ENCODE measurements at places on chromosomes 12 and 14.

GRCh38 chr14:54881761-54882401 lies 20.7 kb downstream of the GCH1 start:
- DNase-seq: peak; percentile 22

GRCh38 chr12:71393625-71394024 lies 46.0 kb upstream of the LGR5 start:
- no peak for DNase-seq

DNA sequence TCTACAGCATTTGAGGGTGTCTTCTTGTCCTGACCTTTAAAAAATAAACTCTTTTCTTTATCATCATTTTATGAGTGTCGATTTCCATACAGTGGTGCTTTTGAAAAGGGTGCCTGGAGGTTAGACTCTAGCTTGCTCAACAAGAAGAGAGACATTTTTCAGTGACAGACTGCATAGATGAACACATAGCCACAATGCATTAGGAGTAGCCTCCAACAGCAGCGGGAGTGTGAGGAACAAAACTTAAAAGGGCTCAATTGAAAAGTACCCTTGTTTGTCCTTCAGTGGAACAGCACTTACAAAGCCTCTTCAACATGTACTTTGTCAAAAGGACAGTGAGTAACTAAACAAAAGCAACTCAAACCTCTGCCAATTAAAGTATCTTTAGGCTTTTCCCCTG lies 119.3 kb downstream of the SOX5 start:
- no peak for DNase-seq

DNA sequence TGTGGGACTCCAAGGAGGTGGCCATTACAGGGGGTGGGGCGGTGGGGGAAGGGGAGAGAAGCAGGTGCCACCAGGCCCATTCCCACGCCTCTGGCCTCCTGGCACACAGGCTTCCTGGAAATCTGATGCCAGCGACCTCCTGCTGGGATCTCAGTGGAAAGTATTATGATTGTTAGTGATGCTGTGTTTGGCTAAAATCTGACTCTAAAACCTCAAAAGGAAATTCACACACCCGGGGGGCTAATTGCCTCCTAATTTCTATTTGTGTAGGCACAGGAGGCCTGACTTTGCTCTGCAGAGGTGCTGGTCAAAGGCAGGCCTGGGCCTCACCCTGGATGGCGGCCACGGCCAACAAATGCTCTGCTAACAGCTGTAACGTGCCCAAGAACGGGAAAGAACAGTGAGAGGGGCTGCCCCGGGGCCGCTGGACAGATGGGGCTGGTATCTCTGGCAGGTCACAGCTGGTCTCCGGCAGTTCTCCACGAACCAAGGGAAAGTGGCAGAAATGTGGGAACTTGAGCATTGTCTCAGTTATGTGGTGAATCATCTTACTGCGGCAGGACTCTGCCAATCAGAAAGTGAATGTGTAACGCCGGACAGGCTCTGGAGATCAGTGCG lies 14.3 kb downstream of the FAM181A start:
- DNase-seq: no peak

DNA sequence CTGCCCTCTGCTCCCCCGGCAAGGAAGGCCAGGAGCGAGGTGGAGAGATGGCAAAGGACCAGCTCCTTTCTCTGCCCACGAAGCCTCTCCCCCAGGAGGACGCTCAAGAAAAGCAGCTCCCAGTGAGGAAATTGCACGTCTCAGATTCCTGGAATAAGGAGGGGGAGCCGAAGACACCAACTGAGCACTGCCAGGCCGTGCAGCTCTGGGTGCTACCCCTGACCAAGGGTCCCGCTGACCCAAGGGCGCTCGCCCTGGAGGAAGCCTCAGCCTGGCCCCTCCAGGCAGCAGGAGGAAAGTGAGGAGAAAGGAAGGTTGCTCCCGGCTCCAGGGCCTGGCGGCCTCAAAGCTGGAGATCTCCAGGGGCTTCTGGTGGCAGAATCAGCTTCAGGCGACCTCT lies 174.1 kb upstream of the SFSWAP start:
- DNase-seq: no peak

DNA sequence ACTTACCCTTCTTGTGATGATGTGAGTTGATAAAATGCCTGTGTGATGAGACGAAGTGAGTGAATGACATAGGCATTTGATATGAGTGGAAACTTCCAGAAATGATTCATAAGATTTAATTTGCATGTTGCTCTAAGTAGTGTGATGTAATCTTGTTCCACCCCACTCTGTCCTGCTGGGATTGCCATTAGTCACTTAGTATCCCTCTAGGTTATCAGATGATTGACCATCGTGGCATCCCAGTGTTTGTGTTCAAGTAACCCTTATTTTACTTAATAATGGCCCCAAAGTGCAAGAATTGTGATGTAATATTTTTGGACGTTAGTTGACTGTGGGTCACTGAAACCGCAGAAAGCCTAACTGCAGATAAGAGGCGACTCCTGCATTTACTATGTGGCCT lies 214.4 kb upstream of the DIO2 start:
- DNase-seq: no peak

DNA sequence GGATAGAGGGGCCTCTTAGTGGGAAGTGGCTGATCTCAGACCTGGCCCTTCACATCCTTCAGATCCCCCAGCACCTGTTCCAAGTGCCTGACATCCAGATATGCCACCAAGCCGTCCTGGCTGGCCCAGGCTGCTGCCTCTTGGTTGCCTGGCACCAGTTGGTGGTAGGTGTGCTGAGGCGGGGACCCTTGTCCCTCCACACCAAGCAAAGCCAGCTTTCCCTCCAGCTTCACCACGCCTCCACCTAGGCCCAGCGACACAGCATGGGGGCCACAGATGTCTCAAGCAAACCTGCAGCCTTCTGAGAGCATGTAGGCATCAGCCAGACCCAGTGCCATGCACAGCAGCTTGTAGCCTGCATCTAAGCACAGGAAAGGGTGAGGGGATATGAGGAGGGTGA lies 3.5 kb upstream of the CD63 start:
- DNase-seq: no peak

GRCh38 chr12:115857160-115857920 lies 420.2 kb downstream of the MED13L start:
- no peak for DNase-seq

DNA sequence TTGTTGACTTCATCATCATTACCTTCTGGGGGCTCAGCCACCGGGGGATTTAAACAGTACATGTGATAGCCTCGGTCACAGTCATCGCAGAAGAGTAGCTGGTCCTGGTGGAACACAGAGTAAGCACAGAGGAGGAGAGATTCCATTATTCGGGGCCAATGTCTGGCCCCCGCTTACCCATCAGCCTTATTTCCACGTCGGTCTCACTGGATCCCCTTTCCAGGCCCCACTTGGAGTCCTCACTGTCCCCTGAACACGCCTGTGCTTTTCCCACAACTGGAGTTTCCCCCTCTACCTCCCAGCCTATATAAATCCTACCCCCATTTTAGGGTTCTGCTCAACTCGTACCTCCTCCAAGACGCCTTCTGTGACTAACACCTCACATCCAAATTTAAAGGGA lies 274.0 kb downstream of the DPF3 start:
- DNase-seq: no peak

DNA sequence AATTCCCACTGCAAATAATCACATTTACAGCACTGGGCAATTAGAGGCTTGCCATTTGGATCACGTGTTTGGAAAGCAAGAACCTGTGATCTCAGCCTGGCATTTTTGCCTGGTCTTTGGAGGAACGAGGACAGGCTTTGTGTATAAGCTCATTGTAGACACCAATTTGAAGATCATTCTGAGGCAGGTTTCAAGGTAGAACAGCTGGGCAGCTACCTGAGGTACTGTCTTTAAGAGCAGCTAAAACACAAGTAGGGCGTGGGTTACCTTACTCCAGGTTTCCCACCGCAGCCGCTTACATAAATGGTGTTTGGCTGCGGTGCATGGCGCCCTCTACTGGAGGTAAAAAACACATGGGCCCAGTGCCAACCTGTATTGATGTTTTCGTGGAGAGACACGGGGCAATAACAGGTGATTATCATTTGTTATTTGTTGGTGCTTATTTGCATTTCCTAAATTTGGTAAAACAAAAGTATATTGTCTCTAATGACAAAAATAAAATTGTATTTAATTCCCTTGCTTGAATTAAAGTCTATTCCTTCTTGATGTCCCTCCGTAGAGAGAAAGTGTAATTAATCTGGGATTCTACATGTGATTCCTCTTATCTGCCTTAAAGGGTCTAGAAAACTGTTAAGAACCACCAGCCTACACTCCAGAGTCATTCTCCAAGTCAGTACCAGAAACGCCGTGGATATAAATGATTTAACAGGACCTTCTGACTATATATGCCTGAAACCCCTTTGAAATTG lies 69.7 kb downstream of the SVOP start:
- peak; percentile 58 for DNase-seq

GRCh38 chr14:91405241-91405721 lies 12.3 kb downstream of the CCDC88C start:
- peak; percentile 76 for DNase-seq

DNA sequence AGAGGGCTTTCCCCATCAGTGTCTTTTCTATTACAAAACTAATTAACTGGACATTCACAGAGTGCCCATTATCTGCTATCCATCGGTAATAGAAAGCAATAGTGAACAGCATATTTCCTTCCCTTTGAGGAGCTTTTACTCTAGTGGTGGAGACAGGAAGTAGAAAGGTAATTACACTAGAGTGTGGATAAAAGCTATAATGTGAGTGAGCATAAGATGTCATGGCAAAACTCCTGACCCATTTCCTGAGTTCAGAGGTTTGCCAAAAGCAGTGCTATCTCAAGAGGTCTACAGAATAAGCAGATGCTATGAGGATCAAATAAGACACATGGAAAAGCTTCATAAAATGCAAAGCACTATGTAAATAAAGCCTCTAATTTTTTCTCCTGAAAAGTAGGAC lies 24.0 kb downstream of the TIMELESS start:
- no peak for DNase-seq

DNA sequence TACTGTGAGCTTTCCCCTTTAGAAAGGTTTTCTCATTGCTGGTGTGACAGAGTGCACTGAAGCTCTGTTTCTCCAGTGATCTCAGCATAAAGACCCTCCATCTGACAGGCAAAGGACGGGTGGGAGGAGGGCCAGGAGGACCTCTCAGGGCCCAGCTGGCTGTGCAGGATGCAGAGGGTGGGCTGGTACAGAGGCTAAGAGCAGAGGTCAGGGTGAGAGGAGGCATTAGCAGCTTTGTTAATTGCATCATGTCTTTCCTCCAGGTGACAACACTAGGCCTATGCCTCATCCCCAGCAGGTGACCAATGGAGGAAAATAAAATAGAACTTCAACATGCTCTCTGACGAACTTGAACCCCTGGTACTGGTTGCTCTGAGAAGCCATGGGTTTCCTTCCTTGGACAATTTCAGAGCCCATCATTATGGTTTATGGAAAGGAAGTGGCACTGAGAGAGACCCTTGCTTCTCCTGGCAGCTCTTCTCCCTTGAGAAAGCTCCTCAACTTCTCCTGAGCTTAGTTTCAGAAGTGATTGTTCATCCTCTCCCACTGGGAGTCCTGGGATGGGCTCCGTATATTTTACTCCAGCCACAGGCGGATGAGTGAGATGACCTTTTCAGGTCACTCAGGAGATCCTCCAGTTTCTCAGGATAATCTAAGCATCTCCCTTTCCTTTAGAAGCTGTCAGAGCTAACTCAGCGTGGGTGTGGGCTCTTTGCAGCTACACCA lies 45.8 kb upstream of the ATP23 start:
- DNase-seq: no peak

- no peak for DNase-seq
These were observed 254.6 kb downstream of the C12orf42 start for GRCh38 chr12:103241184-103241583.

- no peak for DNase-seq
These were observed 760.3 kb downstream of the NOVA1 start for GRCh38 chr14:25837551-25837965.

DNA sequence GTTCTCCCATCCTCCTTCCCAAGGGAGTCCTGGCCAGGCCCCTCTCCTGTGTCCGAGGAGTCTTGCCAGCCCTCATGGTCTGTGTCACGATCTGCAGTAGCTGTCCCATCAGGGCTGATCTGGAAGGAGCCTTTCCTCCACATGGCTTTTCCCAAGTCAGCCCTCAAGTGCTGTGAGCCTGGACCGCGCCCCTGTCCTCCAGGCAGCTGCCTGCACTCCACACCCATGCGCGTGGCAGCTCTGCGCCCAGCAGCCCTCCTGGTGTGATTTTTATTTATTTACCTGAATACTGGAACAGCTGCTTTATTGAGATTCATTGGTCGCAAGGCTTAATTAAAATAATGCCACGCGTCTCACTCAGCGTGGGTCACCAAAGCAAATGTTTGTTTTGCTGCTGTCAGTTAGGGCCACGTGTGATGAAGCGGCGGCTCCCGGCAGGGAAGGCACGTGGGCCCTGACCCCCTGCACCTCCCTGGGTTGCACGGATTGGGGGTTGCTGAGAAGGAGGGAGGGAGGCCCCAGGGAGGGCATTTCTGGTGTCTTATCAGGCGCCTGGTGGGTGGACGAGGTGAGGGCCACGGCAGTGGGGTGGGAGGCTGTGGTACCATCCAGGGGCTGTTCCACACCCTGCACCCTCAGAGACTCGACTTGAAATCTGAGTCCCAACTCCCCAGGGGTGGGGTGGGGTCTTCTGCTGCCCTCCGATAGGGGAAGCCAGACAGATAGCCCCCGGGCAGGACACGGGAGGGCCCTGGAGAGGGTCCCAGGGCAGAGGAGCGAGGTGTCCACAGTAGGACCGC lies 206.3 kb upstream of the C14orf180 start:
- no peak for DNase-seq

All from activated naive CD8-positive, alpha-beta T cell treated with anti-CD3 and anti-CD28 coated beads for 36 hours (primary cell).